CD4-positive, alpha-beta T cell treated with Interleukin-6 at 100 ng/mL for 8 hours (primary cell): ENCODE measurements at places on chromosomes 2 and 18.

GRCh38 chr18:48762022-48762421 lies 188.7 kb downstream of the SMAD7 start:
- DNase-seq = no peak

DNA sequence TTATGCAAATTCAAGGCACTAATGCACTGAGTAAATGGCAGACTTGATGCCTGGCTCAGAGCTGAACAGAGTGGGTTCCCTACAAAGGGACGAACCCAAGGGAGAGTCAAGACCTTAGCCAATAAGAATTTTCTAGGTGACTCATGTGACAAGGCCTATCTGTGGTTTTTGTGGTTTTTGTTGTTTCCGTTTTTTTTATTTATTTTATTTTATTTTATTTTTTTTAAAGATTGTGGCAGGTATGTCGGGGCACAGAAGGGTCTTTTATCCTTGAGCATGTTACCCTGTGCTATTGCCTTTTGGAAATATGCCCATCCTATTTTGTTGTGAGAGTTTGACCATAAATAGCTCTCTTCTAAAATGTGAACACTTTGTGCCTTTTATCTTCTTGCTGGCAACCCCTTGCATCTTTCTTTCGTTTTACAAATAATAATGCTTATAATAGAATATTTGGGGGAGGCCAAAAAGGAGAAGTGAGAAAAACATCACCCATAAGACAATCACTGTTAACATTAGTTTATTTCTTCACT lies 113.4 kb upstream of the AQP4 start:
- no peak for DNase-seq

DNA sequence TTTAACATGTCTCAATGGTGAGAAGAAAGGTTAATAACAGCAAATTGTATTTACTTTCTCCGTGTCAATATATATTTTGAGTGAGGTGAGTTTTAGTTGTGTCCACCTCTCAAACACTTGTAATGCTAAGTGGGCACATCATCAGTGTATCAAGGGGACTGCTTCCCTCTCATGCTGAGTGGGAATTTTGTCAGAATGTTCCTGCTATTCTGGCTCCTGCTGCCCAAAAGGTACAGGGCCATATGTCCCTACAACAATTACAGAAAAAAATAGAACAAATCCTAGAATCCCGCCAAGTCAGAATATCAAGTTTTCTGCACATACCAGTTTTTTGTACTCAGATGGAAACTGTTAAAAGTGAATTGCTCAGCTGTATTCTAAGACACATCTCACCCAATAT lies 5.4 kb upstream of the CERKL start:
- DNase-seq = no peak

DNA sequence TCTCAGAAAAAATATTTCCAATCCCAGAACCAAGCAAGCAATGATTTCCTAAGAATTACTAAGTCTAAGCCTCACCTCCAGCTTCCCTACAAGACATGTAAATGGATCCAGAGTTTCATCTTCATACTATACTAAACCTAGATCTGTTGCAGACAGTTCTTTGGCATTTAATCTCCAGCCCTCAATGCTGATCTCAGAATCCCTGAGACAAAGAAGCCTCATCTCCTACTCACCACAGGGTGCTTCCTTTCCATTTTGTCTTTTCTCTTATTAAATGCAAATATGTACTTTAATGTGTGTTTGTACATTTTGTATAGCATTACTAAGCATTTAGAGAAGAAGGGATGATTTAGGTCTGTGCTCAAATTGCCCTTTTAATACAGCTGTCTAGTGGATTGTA lies 954.9 kb downstream of the TDRD15 start:
- DNase-seq = no peak

DNA sequence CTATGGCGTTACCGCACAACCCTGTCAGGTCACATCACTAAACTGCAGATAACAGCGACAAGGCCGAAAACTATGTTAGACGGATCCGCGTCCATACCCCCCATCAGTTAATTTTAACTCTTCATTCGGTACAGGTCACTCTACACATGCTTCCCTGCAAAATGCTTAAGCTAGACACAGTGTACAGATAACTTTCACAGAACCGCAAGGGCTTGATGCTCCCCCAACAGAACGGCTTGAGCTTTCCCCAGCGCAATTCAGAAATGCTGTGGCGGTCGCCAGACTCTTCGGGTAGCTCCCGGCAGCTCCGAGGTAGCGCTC lies 283 bp upstream of the RBBP8 start:
- DNase-seq = no peak

DNA sequence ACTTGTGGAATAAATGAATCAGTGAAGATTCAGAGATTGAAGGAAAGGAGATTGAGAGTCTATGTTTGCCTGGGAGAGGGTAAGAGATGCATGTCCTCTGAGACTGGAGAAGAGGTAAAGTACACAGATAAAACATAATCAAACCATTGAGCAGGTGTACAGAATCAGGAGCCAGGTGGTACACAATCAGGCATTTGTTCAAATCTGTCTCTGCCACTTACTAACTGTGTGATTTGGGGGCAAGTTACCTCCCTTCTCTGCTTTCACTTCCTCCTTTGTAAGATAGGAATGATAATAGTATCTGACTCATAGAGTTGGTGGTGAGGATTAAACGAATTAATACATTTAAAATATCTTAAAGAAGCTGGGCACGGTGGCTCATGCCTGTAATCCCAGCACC lies 94.0 kb downstream of the CDK15 start:
- DNase-seq = no peak

GRCh38 chr2:73293534-73294171 lies at the start of gene EGR4:
Gene EGR4, minus strand, starts transcription at chr2:73293548. Its CDS starts 231 bp downstream, at chr2:73293317.
- DNase-seq = peak; percentile 83

- no peak for DNase-seq
Observed at GRCh38 chr18:228586-228985, 39.3 kb downstream of the THOC1 start.

DNA sequence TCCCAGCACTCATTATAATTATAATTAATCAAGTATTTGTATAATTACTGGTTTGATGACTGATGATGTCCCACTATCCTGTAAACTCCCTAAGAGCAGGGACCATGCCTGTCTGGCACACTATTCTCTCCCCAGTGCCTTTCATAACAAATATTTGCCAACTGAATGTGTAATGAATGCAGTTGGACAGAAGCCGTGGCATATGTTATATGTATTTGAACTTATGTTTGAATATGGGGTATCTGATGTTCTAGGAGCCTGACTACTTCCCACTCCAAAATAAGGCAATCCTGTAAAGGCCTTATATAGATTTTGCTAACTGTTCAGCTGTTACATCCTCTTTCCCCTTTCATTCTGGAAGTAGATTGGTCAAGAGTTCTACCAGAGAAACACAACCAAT lies 19.7 kb downstream of the OSBPL6 start:
- no peak for DNase-seq

DNA sequence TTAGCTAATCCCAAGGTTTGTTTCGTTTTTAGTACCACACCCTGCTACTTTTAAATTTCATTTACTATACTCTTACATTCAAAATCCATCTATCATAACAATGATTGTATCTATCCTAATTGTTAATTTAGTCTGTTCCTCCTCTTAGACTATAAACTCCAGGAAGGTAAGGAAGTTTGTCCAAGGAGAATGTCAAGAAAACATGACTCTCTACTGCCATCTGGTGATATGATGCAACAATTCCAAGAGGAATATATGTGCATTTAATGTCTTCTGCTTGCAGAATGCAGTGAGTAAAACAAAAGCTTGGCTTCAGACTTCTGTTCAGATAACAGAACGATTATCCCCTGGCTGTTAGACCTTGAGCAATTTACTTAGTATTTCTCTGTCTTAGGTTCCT lies 1267.1 kb downstream of the LRP1B start:
- no peak for DNase-seq

GRCh38 chr2:113245276-113245711 lies 33.4 kb downstream of the PAX8 start:
- DNase-seq = no peak

- DNase-seq = no peak
Observed at GRCh38 chr2:6881046-6881445, 3.5 kb downstream of the RSAD2 start.

DNA sequence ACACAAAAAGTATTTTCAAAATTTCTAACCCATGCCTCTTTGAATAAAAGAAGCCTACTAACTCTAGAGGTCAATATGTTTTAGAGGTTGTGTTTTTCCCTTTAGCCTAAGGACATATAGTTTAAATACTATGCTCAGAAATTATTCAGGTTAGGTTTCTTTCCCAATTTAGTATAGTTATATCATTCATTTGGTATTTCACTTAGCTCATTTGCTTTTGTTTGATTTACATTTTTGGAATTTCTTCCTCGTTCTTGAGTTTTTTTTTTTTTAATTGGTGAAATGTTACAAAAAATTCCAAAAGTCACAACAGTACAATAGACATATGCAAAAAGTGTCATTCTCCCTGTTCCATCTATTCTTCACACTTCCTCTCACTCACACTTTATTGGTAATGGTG lies 371.3 kb upstream of the TNP1 start:
- DNase-seq = no peak

GRCh38 chr2:150676747-150677383 lies 189.4 kb upstream of the RND3 start:
- no peak for DNase-seq

DNA sequence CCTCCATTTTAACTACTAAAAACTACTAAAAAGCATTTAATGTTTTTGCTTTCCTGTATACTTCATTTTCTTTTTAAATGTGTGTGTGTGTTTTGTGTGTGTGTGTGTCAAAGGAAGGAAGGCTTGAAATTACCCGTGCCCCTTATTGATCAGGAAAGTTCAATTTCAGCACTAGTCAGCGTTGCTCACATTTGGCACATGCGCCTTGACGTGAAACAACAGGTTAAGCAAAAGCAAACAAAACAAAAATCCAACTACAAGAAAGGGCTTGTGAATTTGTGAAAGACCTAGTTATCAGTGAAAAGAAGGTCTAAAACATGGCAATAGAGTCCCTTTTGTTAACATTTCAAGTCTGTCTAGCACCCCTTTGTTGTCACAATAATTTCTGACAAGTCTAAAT lies 72.5 kb downstream of the KCNH7 start:
- DNase-seq = no peak

GRCh38 chr18:3878401-3878800 lies 428.4 kb downstream of the TGIF1 start:
- no peak for DNase-seq

GRCh38 chr18:38427736-38428135 lies 862.1 kb upstream of the CELF4 start:
- DNase-seq = no peak

GRCh38 chr2:191218292-191218898 lies 26.8 kb upstream of the MYO1B start:
- peak; percentile 12 for DNase-seq

- no peak for DNase-seq
Observed at GRCh38 chr2:206389164-206389563, 54.2 kb upstream of the ADAM23 start.

GRCh38 chr2:195677884-195678283 lies 20.9 kb downstream of the SLC39A10 start:
- no peak for DNase-seq

DNA sequence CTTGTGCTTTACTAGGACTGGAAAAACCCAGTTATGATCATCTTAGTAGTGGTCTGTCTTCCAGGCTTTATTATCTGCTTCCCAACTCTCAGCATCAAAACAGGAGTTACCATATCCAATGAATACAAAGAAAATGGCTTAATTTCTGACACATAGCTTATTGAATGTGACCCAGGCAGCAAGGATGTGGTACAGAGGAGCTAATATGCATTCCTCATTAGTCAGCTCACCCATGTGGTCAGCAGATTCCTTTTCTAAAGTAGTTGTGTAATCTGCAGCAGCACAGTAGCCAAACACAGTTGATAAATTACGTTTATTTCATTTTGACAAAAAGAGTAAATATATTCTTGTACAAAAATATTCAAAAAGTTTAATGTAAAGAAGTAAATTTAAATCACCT lies 43.6 kb downstream of the TSPYL6 start:
- no peak for DNase-seq

DNA sequence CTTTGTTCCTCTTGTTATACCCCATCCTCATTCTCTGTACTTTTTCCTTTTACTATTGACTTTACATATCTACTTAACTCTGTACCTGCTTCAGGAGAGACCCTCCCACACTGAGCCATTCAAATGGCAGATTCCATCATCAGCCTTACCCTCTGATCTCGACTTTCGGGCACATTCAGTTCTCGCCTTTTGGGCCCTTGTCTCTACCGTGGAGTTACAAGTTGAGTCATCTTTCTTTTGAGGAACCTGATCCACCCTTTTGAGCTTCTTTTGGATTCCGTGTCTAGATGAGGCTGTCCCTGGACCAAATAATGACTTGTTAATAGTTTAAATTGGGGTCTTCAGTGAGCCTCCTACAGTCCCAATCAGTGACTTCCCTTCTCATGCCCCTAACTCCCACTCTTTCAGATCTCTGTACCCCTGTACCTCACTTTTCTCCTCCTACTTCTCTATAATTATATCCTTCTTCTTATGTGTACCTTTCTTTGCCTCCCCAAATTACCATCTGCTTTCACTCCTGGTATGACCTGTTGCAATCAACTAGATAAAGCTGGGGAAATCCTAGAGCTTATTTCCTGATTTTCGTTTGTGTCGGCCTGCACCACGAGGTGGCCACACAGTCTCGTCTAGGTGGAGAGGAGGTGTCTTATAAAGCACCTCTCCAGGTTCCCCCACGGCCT lies 17.2 kb downstream of the SP110 start:
- DNase-seq = peak; percentile 11

- no peak for DNase-seq
Observed at GRCh38 chr2:234565842-234566619, 69.2 kb upstream of the ARL4C start.

DNA sequence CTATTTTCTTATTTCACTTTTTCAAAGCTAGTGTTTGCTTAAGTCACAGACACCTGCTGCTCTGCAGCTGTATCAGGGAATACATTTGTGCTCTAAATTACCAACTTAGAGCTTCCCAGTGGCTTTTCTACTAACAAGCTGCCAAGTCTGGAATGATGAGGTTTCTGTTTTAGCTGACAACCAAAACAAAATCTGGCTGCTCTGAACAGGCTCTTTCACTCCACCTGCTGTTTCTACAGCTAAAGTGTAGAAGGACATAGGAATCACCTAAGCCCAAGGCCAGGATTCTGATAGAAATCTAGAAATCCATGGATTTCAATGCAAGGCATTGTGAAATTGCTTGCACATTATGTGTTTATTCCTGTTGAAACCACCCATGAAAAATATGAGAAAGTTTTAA lies 201.2 kb downstream of the SUCLG1 start:
- DNase-seq = no peak

GRCh38 chr18:49921318-49921985 lies 108.1 kb upstream of the ACAA2 start:
- DNase-seq = no peak
